Kidney epithelial cell (primary cell): ENCODE measurements at places on chromosomes 5 and 9. TPM values are rescaled to one million over a fixed set of nuclear protein-coding genes. Genes with fewer than 3 reads are reported as not detected.

The NOXA1 gene
- 0.84 and 1.8 TPM in 2 replicates for total RNA-seq

The GTF2H2C gene
- 28.4 and 31.3 TPM in 2 replicates for total RNA-seq

GRCh38 chr5:180376511-180376910 is 23.4 kb upstream of the GFPT2 start:
- DNase-seq: no peak

GRCh38 chr5:157993201-157993600 is 134.3 kb upstream of the CLINT1 start:
- no peak for DNase-seq

The MAPKAP1 gene
- 101 and 116 TPM in 2 replicates for total RNA-seq

- no peak for DNase-seq
Measured at GRCh38 chr5:60455589-60455988, 244.4 kb downstream of the DEPDC1B start.

GRCh38 chr5:134567641-134568336 is 42.3 kb downstream of the JADE2 start:
- DNase-seq: no peak

GRCh38 chr5:15594977-15595568 is 95.1 kb downstream of the FBXL7 start:
- DNase-seq: no peak

The MSX2 gene
- total RNA-seq: 1.3 and 1.4 TPM in 2 replicates

DNA sequence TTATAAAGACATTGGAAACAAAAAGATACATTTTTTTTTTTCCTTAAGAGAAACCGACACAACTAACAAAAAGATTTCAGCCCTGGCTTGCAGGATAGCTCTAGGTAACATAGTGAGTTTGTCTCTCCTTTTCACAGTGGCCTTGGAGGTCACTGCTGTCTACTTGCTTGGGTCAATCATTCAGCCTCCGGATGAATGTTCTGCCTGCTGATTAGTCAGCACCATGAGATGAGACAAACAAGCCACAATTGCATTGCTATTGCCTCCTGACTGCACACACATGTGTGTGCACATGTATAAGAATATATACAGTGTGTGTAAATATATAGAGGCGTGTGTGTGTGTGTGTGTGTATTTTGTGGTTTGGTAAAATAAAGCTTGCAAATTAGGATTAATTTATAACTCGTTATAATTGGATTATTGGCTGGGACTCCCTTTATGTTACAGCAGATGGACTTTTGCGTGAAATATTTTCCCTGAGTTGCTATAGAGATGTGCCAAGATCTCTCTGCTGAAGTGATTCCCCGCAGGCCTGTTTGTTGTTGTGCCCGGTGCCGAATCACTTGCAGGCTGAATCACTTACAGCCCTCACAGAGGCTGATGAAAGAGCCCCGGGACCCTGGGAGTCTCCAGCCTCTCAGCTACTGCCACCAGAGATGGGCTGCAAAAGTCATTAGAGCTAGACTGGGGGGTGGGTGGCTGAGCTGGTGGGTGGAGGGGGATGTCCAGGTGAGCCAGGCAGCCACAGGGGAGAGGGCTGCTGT is 161.2 kb downstream of the FGF18 start:
- DNase-seq: no peak

The JAKMIP2 gene
- total RNA-seq: 0.42 and 0.82 TPM in 2 replicates

The SCGB3A2 gene
- total RNA-seq: not detected in 2 replicates

- DNase-seq: no peak
Measured at GRCh38 chr5:16679863-16680262, 63.1 kb upstream of the RETREG1 start.

DNA sequence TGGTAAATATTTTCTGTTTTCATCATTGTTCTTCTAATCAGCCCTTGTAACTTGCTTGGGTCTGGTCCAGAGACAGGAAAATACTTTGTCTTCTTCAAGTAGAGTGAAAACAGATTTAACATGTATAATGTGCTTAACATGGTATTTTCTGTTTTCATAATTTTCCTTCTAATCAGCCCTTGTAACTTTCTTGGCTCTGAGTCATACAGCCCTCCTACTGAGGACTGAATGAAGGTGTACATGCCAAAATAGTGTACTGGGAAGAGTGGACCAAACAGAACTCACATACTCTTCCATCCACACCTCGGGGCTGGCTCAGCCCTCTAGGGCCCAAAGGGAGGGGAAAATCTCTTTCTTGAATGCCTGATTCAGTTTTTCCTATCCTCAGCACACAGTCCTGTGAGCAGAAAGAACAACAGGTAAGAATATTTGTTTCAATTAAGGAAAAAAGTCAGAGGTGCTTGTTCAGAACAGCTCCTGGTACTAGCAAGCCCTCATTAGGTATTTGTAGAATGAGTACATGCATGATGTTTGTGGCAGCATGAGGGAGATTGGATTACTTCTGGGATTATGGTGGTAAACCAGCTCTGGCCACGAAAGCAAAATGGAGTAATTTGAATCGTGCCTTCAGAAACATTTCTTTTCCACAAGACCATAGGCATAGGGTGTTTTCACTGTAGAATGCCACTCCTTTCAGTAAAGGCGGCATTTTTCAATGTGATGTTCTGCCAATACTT is 24.2 kb upstream of the MACIR start:
- DNase-seq: no peak

The SV2C gene
- total RNA-seq: under 0.01 and 0.04 TPM in 2 replicates

- DNase-seq: no peak
Measured at GRCh38 chr5:119417891-119418605, 34.2 kb upstream of the HSD17B4 start.

The GZMA gene
- total RNA-seq: not detected in 2 replicates

The FABP6 gene
- not detected in 2 replicates for total RNA-seq

The NUTM2F gene
- not detected in 2 replicates for total RNA-seq

DNA sequence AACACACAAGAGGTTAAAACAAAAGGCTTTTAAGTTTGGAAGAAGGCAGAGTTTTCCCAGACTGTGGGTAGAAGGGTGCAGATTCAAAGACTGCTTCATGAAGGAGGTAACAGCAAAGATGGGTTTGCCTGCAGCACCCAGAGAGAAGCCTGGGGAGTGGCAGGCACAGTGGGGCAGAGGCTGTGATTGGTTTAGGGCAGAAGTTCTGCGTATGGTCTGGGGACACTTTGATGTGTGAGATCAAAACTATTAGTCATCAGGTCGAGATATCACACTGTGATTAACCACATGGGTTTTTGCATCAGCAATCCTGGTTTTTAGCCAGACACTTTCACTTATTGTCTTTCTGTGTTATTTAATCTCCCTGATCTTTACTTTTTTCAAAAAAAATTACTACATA is 188.8 kb upstream of the GLRA1 start:
- no peak for DNase-seq

The WHRN gene
- 8.1 and 9.2 TPM in 2 replicates for total RNA-seq

- no peak for DNase-seq
Measured at GRCh38 chr5:169303119-169303515, 2.2 kb upstream of the SLIT3 start.

DNA sequence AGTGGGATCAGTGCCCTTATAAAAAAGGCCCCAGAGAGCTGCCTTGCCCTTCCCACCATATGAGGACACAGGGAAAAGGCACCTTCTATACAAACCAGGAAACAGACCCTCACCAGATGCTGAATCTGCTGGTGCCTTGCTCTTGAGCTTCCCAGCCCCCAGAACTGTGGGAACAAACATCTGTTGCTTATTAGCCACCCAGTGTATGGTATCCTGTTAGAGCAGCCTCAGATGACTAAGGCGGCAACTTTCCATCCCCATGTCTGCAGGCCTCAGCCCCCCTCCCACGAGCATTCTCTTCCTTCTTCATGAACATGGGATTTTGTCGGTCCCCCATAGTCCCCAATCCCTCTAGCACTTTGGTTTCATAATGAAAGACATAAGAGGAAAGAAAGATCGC is 202.5 kb upstream of the GAS1 start:
- DNase-seq: no peak

- no peak for DNase-seq
Measured at GRCh38 chr9:37986771-37987258, 82.2 kb downstream of the SHB start.

DNA sequence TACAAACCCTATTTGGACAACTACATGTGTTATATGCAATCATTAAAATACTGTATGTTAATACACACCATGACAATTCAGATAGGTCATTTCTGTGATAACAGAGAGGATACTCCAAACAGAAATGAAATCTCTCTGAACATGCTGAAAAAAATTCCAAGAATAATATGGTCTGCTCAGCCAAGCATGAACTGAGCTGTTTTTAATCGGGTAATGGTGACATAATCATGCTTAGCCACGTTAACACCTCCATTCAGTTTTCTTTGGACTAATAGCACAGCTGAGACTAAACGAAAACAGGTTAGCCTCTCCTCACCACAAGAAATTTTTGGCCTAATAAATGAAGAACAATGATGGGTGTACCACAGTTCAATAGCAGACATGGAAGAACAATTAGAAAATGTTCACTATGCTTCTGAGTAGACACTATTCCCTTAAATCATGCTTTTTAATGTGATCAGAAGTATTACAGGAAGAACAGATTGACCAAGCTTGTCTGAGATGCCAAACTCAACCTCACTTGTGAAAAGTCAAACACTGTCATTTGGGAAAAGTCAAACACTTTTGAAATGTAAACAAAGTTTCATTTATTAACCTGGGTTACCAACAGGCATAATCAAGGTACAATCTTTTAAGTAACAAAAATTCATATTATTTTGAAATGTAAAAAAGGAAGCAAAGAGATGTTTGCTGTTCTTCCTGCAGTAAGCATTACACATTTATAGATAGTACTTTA is 19.4 kb downstream of the RAB14 start:
- no peak for DNase-seq

DNA sequence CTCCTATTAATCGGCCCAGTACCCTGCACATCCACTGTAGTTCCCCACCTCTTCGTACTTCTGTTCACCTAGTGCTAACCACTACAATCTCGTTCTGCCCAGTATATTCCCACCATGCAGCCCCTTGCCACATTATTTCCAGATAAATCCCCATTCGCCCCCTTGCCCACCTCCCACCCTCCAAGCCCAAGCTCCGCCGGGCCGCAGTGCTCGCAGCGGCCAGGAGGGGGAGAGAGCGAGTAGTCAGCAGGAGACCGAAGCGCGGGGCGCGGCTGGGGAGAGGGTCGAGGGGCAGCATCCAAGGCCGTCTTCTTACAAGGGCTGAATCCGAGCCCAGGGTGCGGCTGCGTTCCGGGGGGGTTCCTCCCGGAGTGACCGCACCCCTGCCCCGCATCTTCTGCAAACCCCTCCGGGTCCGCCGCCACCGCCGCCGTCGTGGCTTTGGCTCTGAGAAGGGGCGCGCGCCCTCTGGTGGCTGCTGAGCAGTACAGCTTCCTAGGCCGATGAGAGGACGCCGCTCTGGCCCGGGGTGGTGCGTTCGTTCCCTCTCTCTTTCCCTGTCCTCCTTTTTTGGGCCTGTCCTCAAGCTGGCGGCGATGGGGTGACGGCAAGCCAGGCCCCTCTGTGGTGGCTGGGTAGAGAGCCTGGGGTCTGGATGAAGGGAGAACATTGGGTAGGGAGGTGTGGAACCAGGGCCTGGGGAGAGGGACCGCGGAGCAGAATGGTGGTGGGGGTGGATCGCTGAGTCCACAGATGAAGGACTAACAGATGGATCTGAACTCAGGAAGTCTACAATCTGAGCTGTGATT is 30.0 kb upstream of the PSD2 start:
- no peak for DNase-seq

The SLC4A9 gene
- 0.07 TPM in 1 of 2 replicates, not detected in the other for total RNA-seq

- DNase-seq: no peak
Measured at GRCh38 chr5:69502767-69503488, 10.3 kb downstream of the OCLN start.

The SECISBP2 gene
- total RNA-seq: 47.3 and 47.6 TPM in 2 replicates

The SUSD3 gene
- total RNA-seq: 0.89 and 1.3 TPM in 2 replicates

- DNase-seq: no peak
Measured at GRCh38 chr9:15144622-15145061, 162.4 kb downstream of the TTC39B start.

- no peak for DNase-seq
Measured at GRCh38 chr9:128552744-128553440, 505 bp downstream of the SPTAN1 start.

GRCh38 chr5:57692582-57693487 is 210.2 kb upstream of the ACTBL2 start:
- DNase-seq: peak; percentile 89

GRCh38 chr5:78569441-78569840 is 79.1 kb downstream of the LHFPL2 start:
- peak; percentile 54 for DNase-seq

DNA sequence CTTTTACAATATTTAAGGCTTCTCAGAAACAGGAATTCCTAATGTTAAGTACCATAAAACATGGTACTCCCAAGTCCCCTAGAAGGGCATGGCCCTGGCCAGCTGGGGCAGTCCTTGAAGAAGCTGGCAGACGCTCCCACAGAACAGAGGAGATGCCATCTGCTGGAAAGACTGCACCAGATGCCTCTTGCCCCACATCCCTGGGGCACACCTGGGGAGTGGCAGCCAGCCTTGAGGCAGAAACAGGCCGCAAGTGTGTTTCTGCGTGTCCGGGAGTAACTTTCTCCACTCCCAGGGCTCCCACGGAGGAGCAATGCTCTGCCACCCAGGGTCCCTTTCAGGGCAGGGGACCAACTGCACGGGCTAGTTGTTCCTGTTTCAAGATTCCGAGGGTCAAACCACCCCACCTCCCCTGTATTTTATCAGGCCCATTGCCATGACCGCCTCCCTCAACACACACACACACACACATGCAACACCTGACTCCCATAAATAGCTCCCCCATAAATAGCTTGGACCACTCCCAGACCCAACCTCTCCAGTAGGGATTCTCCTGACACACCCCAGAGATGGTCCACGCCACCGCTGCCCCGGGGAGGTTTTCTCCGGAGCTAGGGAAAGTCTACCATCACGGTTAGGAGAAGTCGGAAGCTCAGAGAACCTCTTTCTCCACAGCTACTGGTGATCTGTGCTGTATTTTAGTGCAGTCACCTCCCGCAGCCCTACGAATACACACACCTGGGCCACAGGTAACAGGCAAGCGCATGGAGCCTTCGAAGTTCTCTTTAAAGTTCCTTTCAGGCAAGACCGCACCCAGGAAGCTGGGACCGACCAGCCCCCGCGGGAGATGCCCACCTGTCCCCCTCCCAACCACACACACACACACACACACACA is 1.5 kb downstream of the SPOCK1 start:
- DNase-seq: no peak

The SLF1 gene
- 2.7 and 6.3 TPM in 2 replicates for total RNA-seq

DNA sequence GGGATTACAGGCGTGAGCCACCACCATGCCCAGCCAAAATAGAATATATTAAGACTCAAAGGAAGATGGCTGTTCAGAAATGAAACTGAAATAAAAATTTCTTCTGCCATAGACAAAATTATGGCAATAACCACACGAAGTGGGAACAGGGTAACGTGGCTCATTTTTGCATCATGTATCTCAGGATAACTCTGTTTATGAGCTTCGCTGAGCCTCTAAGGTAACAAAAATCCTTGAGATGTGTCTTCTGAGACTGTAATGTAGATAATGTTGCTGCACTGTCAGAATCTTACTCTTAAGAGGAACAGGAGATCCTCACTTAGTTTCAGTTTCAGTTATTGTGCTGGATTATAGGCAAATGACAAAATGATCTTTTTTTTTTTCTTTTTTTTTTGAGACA is 153.8 kb downstream of the GOLPH3 start:
- no peak for DNase-seq
